ENCODE measurements at places on chromosomes 11 and 22.

GRCh38 chr11:69567951-69568808, 72.8 kb upstream of the CCND1 start:
- DNase-seq: no peak

DNA sequence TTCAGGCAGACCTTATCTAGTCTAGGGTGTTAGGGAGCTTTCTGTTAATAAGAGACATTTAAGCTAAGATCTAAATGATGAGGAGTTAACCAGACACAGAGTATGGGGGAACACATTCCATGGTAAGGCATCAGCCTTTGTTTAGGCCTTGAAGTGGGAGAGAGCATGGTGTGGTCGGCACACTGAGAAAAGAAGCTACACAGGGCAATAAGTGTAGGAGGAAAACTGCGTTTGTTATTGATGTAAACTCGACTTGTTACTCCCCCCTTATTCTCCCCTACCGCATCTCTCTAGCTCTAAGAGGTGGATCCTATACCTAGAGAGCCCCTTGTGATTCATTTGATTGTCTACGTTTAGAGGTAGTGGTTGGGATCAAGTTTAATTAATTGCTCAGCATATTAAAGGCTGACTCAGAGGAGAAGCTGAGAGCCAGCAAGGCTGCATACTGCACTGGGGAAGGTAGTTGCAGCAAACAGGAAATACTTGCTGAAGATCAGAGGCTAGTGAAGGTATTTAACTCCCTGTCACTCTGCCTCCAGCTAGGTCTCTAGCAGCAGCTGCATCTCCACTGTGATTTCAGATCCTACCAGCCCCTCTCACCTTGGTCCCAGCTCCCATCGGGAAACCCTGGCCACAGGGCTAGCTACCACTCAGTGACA, 86.8 kb upstream of the TEAD1 start:
- DNase-seq: no peak

DNA sequence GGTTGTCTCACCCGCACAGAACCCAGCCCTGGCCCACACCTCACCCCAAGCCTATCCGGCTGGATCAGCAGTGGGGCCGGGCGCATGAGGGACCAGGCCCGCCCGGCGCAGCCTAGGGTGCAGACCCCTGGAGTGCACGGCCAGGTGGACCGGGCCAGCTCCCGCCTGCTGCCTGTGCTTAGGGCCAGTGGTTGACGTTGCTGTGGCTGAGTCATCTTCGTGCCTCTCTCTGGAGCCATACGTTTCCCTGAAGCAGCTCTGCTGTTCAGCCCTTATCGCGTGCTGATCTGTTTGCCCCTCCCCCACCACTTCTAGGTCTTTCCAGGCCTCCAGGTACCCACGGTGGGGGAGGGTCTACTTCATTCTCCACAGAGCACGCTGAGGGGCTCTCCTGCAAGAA, 39.5 kb downstream of the CDKN1C start:
- no peak for DNase-seq

GRCh38 chr11:41446566-41446965, 12.9 kb downstream of the LRRC4C start:
- DNase-seq: no peak

DNA sequence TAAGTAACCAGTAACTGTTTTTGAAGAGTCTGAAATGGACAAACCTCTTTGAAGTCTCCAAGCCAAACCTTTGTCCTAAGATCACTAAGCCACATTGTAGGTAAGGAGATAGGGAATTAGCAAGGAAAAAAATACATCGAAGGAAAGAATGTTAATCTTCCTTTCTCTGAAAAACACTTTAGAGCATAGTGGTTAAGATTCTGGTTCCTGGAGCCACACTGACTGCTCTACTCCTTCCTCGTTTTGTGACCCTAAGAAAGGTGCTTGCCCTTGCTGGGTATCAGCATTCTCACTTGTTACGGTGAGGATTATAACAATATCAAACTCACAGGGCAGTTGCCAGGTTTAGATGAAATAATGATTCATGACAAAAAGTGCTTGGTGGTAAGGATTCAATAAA, 104.0 kb downstream of the SIK3 start:
- DNase-seq: no peak

- DNase-seq: no peak
Measured at GRCh38 chr11:93528252-93528651, 14.9 kb downstream of the SMCO4 start.

DNA sequence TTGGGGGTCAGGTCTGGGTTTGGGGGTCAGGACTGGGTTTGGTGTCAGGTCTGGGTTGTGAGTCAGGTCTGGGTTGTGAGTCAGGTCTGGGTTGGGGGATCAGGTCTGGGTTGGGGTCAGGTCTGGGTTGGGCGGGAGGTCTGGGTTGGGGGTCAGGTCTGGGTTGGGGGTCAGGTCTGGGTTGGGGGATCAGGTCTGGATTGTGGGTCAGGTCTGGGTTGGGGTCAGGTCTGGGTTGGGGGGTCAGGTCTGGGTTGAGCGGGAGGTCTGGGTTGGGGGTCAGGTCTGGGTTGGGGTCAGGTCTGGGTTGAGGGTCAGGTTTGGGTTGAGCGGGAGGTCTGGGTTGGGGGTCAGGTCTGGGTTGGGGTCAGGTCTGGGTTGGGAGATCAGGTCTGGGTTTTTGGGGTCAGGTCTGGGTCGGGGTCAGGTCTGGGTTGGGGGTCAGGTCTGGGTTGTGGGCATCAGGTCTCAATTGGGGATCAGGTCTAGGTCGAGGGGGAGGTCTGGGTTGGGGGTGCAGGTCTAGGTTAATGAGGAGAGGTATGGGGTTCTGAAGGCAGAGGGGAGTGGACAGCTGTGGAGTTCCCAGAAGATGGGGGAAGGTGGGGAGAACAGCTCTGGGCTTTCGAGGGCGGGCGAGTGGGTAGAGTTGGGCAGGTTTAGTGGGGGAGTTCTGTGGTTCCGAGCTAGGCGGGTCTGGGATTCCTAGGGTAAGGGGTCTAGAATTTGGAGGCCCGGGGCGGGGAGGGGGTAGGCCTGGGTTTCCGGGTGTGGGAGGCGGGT, 629 bp downstream of the TTLL8 start:
- DNase-seq: no peak

- no peak for DNase-seq
Measured at GRCh38 chr11:57463671-57464538, 3.6 kb downstream of the RTN4RL2 start.

DNA sequence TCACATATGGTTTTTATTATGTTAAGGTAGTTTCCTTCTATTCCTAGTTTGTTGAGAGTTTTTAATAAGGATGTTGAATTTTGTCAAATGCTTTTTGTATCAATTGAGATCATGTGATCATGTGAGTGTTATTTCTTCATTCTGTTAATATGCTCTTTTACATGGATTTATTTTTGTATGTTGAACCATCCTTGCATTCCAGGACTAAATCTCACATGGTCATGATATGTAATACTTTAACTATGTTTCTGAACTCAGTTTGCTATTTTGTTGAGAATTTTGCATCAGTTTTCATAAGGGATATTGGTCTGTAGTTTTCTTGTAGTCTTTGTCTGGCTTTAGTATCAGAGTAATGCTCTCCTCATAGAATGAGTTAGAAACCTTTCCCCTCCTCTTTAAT, 43.2 kb downstream of the KCNQ1 start:
- DNase-seq: no peak

DNA sequence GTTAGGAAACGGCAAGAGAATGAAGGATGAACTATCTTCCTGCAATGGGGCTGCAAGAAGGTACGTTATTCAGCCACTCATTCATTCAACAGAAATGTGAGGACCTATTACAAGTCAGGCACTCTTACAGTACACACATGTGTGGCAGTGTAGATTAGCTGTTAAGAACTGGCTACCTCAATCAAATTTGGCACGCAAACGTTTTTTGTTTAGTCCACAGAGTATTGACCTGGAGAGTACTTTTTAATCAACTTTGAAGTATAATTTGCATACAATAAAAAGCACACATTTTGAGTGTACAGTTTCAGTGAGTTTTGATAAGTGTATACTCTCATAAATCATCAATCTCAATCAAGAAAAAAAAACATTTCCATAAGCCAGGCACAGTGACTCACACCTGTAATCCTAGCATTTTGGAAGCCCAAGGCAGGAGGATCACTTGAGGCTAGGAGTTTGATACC, 24.2 kb downstream of the MRTFA start:
- no peak for DNase-seq

DNA sequence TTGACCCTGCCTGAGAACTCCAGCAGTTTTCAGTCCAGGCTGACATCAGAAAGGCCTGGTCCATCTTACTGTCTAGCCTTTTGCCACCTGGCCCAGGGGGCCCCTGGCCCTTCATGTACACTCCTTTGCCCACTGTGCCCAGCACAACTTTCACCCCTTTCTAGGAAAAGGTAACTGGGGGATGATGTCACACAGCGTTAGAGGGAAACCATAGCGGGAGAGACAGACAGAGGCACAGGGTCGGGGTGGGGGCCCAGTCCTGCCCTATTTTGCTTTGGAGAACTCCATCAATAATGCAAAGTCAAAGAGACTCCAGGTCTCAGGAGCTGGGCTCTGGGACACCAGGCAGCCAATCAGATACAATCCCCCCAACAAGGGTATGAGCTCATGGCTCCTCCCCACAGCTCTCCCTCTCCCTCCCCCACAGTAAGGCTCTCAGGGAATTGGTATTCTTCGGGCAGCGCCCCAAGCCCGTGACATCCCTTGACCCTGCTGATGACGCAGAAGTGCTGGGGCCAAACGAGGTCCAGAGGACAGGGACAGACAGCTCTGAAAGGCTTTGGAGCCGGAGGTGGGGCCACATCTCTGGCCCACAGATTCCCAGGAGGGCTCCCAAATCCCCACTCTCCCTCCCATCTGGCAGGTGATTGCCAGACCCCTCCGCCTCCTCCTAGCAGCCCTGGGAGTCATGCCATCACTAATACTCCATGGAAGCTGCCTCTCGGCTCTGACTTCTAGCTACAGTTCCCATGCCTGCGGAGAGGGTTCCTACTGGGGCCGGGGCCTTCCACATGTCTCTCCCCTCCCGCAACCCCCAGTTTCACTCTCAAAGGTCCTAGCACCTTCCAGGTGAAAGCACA, 5.9 kb downstream of the USP2 start:
- DNase-seq: no peak

GRCh38 chr11:12770966-12771597, 96.9 kb downstream of the TEAD1 start:
- DNase-seq: no peak

- DNase-seq: no peak
Measured at GRCh38 chr11:13333456-13333957, 55.9 kb downstream of the BMAL1 start.

GRCh38 chr11:115052601-115053000, 374.3 kb downstream of the NXPE2 start:
- DNase-seq: no peak

- no peak for DNase-seq
Measured at GRCh38 chr22:28883657-28883916, 215 bp downstream of the ZNRF3 start.

DNA sequence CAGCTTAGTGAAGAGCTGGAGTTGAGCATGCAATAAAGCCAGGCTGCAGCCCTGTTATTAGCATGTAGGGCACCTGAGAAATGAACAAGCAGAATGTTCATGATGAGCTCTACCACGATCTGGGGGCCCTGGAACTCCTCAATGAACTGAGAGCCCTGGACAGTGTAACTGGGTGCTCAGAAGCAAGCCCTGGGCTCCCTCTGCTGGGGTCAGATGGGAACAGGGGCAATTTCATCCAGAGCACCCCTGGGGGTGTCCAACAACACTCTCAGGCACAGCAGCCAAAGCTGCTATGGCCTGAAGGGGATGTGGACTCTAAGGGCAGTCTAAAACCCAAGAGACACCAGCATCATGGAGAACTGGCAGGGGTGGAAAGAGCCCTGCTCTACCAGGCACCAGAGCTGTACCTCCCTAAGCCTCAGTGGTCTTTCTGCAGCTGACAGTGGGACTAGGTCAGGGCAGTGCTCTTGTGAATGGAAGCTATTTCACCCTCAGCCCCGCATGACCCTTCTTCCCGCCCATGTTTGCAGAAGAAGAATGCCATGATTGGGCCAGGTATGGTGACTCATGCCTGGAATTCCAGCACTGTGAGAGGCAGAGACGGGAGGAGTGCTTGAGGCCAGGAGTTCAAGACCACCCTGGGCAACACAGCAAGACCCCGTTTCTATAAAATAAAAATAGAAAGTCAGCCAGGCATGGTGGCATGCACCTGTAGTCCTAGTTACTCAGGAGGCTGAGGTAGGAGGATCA, 28.9 kb downstream of the THOC5 start:
- no peak for DNase-seq

- no peak for DNase-seq
Measured at GRCh38 chr22:33920197-33920540, at the start of gene LARGE1. Gene LARGE1 (minus strand): TSS chr22:33920476.

DNA sequence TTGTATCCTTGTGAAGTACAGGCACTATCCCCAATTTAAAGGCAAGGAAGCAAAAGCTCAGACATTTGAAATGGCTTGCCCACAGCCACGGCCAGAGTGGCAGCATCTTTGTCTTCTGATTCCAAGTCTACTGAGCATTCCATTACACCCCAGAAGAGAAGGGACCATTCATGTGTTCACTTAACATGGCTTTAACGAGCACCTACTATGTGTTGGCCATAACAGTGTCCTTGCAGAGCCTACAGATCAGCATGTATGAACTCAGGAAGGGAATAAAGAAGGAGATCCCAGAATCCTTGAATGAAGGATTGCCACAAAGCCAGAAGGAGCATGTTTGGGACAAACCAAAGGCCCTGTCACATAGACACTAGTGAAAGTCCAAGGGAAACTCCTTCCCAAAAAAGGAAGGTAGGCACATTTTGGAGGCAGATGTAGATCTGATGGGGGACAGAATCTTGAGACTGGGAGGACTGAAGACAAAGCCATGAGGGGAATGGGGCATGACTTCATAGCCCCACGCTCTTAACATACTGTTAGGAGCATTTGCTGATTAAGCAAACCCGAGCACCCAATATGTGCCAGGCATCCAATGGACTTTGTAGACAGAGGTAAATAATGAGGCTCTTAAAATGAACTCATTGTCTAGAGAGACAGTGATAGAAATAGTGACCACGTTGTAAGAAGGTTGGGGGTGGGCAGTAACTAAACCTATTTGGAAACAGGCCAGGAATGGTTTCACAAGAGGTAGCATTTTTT, 54.9 kb downstream of the P4HA3 start:
- no peak for DNase-seq

DNA sequence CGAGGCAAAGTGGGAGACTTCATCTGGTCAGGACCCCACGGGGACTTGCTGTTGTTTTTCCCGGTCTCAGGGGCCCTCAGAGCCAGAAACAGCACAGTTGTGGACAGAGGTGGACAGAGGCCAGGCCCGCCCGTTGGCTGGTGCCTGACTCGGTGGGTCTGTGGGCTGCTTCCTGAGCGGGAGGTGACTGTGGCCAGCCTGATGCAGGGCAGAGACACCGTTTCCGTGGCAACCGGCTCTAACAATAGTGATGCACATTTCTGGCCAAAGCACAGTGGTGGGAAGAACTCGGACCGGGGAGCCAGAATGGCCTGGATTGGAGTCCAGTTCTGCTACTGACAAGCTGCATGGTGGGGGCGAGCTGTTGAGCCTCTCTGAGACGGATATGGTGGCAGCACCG, 58.7 kb upstream of the ATXN10 start:
- DNase-seq: no peak

DNA sequence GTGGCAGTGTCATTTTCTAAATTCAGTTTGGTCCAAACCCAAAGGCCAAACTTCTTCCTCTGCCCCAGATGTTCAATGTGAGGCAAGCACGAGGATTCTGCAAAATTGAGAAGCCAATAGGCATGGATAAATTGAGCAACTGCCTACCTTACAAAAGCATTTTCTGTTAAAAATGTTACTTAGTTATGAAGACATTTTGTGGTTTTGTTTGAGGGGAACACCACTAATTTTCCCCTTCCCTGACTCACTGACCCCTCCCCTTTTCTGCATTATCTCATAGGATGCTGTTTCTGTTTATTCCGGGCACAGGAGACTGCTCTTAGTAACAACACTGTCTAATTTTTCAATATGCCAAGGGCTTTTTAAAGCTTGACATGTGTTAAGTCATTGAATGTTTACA, 462.8 kb downstream of the INSC start:
- DNase-seq: no peak

Data from stimulated activated CD8-positive, alpha-beta memory T cell treated with anti-CD3 and anti-CD28 coated beads, Interleukin-15, amount 100 ng/mL, for 48 hours (primary cell).